ENCODE measurements at places on chromosomes 3 and 15.

- peak; percentile 50 for DNase-seq
These were observed 67.0 kb downstream of the NOX5 start for GRCh38 chr15:69081310-69082004.

- no peak for DNase-seq
These were observed 15.8 kb downstream of the ABHD17C start for GRCh38 chr15:80710635-80711554.

DNA sequence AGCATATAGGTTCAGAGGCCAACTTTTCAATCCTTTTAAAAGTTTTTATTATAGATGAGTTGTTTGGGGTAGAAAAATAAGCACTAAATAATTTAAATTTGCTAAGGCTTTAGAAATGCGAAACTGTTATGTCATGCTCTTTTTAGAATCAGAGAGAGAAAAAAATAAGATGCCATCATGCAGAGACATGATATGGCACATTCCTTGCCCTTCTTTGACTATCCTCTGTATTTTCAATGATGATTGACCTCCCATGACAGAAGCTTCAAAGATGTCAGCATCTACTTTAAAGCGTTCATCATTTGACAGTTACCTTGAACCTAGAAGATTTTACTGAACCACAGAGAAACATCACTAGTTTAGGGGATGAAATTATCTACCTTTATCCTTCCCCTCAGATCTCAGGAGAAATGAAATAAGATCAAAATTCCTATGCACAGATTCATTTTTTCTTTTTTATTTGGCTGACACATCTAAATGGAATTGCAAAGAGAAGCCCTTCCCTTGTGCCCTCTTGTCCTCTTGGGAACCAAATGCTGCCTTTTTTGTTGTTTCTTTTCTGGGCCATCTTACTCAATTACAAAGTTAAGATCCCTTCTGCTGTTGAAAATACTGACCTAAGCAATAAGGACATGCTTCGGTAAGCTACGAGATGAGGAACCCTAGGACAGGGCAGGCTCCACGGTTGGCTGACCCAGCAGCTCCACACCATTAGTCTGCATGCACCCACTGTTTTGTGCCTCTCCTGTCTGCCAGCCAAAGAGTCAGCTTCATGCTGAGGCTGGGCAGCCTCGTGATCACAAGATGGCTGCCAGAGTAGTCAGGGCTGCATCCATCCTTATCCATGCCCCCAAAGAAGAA lies 289.7 kb upstream of the TPM1 start:
- DNase-seq = no peak

DNA sequence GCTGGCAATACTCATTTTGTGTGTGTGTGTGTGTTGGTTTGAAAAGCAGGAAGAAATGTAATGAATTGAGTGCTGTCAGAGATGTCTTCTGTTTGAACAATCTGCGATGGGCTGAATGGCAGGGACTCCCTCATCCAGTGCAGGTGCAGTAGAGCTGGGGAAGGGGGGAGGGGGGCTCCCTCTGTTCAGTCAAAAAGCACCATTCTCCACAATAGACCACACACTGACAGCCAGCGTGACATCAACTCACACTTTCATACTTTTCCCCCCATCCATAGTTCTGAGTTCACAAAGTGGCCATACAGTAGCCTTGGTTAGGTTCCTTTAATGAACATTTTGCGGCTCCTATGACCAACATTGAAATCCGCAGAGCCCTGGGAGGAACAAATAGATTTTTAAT lies 10.4 kb downstream of the SOX2 start:
- DNase-seq = no peak

GRCh38 chr15:47602121-47602520 lies 115.2 kb upstream of the SEMA6D start:
- DNase-seq = no peak

GRCh38 chr3:31573036-31573779 lies 40.5 kb downstream of the STT3B start:
- DNase-seq = no peak

DNA sequence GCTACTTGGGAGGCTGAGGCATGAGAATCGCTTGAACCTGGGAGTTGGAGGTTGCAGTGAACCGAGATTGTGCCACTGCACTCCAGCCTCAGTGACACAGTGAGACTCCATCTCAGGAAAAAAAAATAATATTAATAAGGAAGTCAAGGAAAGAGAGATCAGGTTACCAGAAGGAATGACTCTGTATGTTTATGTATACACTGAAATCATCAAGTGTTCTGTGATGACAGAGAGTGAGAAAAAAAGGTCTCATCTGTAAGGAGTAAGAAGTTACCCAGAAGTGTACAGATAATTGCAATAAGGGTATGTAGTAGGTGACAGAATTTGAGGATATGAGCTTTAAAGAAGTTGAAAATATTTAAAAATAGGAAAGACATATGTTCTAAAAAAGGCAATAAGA lies 4.3 kb upstream of the CCDC50 start:
- DNase-seq = no peak

DNA sequence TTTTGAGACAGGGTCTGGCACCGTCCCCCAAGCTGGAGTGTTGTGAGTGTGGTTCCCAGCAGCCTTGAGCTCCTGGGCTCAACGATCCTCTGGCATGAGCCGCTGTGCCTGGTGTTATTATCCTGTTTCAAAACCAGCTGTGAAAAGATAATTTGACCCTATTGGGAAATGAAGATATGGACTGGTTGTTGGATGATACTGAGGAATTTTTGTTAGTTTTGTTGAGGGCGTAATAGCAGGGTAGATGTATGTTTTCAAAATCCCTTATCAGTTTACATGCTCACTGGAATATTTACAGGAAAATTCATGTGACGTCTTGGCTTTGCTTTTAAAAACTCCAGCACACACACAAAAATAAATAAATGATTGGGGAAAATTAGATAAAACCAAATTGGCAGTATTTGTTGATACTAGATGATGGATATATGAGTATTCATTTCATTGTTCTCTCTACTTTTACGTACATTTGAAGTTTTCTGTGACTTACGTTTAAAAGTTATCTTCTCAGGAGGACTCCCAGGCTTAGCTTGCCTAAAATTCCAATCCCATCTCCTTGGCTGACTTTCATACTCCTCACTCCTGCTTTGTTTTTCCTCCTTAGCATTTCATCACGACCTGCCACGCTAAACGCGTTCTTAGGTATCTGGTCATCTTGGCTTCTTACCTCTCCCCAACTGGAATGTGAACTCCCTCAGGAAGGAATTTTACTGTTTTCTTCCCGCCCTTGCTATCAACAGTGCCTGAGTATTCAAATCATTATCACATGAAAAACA lies 56.8 kb upstream of the TFRC start:
- peak; percentile 66 for DNase-seq

GRCh38 chr15:77370580-77370979 lies 49.3 kb downstream of the PEAK1 start:
- DNase-seq = no peak

DNA sequence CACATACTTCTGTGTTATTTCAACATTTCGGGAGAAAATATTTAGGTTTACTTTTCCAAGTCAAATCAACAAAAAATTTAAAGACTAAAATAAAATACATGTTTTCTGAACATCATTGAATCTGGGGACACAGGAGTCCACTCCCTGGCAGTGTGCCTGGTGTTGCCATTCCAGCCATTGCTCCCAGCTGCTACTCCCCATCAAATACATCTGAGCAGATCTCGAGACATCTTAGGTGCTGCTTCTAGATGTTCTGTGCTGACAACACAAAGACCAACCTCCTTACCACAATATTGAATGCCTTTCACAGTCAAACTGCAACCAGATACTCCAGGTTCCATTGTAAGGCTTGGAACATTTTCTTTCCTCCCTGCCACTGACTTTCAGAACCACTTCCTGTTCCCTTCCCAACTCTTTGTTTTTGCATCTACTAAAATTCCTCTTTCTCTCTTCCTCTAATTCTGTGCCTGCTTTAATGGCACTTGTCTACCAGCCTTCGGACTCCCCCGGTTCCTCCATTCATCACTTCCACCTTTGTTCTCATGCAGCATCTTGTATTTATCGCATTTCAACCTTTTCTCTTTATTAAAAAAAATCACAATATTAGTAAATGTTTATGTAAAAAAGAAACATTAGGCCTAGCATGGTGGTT lies 81.1 kb upstream of the SLC4A7 start:
- DNase-seq = no peak

- no peak for DNase-seq
These were observed 204.3 kb upstream of the ALCAM start for GRCh38 chr3:105162448-105162847.

DNA sequence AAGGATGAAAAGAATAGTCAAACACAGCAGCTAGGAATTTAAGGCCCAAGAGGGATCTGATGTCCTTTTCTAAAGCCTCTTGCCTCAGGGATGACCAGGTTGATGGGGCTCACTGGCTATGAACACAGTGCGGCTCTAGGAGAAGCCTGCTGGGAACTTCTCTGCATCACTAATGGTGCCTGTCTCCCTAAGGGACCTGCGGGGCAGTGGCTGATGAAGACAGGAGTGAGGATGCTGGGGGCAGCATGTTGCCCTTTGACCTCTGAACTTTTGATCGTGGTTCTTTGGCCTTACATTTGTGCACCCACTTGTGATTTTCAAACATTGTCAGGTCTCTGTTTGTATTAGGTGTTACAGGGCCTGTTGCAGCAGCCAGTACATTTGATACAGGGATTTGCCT lies 64.9 kb upstream of the KLHL25 start:
- DNase-seq = no peak

DNA sequence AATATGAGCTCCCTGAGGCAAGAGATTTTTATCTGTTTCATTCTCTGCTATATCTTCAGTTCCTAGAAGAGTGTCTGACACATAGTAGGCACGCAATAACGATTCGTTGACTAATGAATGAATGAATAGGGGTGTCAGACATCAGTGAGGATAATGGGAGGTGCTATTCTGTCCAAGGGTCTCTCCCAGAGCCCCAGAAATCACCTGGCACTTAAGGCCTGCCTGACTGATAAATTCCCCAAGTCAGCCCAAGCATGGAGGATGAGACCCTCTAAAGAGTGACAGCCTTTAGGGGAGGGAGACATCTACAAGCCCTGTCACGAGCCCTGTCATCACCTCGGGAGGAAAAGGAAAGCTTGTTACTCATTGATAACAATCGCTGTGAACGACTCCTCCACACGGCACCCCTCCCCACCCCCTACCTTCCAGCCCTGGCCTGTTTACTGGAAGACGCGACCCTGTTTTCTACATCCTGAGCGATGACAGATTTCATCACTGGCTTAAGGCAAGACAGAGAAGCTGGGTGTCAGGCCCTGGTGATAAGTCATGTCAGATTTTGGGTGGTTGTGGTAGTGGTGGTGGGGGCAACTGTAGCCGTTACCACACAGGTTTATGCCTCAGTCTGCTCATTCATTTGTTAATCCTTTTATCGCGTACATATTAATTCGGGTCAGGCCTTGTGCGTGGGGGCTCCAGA lies 23.1 kb downstream of the BHLHE40 start:
- no peak for DNase-seq

- DNase-seq = no peak
These were observed 135.5 kb upstream of the COL8A1 start for GRCh38 chr3:99502871-99503270.

DNA sequence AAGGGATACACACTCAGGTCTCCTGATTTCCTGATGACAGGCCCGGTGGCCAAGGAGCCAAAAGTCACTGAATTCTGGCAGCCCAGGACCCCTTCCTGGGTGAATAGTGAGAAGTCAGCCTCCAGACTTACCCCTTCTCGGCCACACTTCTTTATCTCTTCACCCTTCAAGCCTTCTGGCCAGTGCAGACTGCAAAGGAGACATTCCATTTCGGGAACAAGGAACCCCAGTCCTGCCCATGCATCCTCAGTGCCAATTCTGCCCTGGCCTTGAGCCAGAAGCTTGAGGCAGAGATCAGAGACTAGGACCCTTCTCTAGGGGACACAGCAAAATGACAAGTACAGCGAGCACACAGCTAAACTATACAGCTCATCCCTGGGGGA lies 28.8 kb downstream of the GRAMD2A start:
- DNase-seq = no peak

All from AG08396 (cell line).